ENCODE measurements at places on chromosomes 7 and 10.

DNA sequence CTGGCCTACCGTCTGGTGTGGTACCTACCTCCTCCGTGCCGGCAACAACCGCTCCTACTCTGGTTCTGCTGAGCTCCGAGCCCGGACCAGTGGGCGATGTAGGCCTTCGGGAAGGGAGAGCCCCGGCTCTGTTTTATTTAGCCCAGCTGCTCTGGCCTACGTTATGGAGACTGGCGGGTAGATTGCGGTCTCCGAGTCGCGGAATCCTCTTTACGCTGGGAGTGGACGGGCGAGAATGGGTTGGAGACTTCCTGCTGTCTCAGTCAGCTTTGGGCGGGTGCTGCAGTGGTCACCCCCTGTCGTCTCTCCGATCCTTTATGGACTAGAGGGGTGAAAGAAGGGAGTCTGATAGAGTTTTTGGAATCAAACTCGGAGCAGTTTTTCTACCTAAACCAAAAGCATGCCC, 406 bp downstream of the CBLL1 start:
- no peak for DNase-seq

DNA sequence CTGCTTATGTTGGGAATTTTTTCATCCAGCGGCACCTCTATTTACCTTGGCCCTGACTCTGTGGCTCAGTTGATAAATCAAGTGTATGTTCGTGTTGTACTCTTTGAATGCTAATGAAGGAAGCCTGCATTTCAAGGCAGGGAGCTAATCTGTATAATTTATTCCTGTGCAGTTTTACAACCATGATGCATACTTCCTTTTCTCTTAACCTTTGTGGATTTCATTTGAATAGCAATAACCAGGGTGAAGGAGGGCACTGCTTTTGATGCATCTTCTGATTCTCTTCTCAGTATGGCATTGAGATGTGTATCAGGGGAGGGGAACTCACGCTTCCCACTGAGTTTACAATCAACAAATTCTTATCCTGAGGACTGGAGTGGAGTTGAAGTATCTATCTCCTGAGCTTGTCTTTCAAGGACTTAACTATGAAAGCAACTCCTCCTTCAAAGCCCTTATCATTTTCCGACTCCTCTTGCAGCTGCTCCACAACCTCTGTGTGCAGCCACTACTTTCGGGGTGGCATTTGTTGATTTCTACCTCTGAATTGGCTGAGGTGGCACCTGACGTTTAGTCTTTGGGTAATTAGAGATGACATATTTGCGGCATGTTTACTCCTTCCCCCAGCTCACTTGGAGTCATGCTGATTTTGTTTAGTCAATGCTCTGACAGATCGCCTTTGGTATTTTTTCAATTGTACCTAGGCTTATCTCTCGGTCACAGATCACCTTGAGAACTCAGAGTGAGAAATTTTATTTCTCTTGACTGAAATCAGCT, 275.2 kb downstream of the PHTF2 start:
- DNase-seq: no peak

DNA sequence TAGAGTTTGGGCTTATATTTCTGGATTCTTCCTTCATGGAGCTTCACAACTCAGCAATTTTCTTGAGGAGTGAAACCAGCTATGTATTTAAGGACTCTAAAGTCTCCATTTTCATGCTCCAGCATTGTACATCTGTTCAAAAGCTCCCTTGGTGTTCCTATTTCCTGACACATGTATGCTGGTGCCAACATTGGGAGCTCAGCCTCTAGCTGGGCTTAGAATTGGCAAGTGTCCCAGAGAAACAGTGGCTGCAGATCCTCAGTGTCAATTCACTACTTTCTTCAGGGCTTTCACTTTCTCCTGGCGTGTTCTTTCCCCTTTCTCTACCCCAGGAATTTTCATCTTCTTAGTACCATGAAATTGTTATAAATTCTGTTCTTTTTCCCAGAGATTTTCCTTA, 103.1 kb downstream of the ZNF467 start:
- DNase-seq: peak; percentile 5

DNA sequence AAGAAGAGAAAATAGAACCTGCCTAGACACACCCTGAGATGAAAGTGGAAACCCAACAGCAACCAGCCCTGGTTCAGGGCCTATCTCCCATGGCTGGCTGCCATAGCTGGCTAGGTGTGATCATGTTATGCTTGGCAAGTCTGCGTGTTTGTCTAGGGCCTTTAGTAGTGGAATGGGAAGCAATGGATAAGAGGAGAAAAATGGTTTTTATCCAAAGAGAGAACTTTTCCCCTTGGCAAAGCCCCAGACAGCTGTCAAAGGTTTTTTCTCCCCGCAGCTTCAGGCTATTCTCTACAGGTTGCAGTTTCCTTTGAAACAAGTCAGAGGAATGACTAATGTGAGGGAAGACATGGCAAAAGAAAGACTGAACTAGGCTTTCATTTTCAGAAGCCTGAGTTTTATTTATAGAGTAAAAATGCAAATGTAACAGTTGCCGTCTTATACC, 161.5 kb downstream of the SEMA3D start:
- no peak for DNase-seq

- DNase-seq: no peak
These were observed 4.0 kb downstream of the HOXA5 start for GRCh38 chr7:27139334-27140125.

- peak; percentile 22 for DNase-seq
These were observed 457 bp downstream of the PLOD3 start for GRCh38 chr7:101216860-101217387.

GRCh38 chr7:47785923-47786556, 162.2 kb downstream of the PKD1L1 start:
- DNase-seq: no peak

- DNase-seq: no peak
These were observed 1221.4 kb downstream of the GATA3 start for GRCh38 chr10:9275861-9276260.

GRCh38 chr10:122630526-122630925, 69.1 kb downstream of the C10orf120 start:
- no peak for DNase-seq

- DNase-seq: no peak
These were observed 10.8 kb downstream of the PRPS1L1 start for GRCh38 chr7:18016547-18017444.

- no peak for DNase-seq
These were observed at the start of gene WEE2 for GRCh38 chr7:141708351-141708750. WEE2 (plus strand) TSS chr7:141708353; CDS start chr7:141708759, 406 bp downstream.

GRCh38 chr7:91832493-91833045, 47.9 kb downstream of the MTERF1 start:
- DNase-seq: no peak

DNA sequence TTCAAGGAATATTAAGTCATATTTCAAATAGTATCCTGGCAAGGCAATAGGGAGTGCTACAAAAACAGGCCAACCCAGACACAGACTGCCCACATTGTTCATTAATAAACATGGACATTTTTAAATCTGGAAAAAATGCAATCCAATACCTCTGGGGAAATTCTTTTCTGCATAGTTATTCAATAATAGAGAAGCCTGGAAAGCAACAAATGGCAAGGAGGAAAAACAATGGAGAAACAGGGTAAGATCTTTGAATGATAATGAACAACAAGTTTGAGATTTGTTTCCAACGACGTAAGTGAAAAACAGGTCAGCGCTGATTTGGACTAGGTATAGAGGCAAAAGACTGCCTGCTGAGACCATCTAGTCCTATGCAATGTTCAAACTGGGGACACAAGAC, 44.7 kb upstream of the ZNF800 start:
- no peak for DNase-seq

DNA sequence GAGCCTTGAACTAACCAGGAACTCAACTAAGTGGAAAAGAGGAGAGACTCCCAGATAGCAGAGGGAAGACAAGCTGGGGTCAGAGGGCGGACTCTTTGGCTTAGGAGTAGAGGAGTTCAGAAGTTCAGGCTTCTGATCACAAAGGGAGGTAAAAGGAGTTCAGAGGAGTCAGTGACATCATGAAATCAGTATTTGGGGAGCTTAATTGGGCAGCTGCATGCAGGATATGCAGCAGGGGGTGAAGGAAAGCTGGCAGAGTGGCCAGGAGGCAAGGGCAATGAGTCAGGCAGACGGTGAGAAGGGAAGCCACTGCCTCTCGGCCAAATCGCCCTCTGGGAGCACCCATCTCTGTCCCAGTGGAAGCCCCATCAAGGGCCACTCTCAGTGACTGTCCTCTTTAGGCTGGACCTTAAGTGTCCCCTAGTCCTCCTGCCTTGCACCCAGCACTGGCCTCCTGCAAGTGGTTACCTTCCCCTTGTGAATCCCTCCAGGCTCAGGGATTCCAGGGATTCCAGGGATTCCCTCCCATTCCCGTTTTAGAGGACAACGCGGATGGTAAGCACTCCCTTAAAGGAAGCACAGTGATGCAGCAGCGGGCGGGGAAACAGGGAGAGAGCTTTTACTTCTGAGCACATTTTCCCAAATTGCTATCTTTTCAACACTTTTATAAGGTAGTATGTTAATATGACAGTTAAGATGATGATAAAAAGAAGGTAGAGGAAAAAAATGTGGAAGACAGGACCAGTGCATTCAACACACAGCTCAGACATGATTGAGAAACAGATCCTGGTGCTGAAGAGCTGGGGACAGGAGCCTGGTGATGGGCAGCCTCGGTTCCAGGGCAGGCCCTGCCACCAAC, 72.6 kb downstream of the KCNMA1 start:
- no peak for DNase-seq

GRCh38 chr7:113652501-113652900, 266.3 kb downstream of the PPP1R3A start:
- DNase-seq: no peak

DNA sequence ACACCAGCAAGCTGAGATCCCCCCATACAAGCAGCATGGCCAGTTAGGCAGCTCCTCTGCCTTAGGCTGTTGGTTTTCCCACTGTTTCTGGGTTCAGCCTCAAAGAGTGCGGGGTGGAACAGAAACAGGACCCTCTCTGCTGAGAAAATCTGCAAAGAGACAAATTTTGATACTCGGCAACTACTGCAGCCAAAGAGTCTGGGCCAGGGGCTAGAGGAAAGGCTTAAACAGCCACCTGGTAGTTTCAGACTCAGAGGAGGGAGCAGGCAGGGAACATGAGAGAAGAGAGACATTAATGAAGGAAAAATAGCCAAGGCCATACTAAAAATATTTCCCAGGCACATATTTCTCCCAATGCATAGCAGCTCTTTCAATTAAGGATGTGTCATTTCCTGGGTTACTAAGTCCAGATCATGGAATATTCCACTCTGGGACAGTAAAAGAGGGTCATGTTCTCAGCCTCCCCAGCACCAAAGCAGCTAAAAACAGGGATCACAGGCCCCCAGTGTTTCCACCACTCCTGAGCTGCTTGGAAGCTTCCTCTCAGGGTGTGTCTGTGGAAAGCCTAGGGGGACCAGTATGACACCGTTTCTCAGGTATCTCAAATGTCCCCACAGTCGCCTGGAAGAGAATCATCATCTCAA, 29.8 kb downstream of the PDLIM1 start:
- DNase-seq: no peak

DNA sequence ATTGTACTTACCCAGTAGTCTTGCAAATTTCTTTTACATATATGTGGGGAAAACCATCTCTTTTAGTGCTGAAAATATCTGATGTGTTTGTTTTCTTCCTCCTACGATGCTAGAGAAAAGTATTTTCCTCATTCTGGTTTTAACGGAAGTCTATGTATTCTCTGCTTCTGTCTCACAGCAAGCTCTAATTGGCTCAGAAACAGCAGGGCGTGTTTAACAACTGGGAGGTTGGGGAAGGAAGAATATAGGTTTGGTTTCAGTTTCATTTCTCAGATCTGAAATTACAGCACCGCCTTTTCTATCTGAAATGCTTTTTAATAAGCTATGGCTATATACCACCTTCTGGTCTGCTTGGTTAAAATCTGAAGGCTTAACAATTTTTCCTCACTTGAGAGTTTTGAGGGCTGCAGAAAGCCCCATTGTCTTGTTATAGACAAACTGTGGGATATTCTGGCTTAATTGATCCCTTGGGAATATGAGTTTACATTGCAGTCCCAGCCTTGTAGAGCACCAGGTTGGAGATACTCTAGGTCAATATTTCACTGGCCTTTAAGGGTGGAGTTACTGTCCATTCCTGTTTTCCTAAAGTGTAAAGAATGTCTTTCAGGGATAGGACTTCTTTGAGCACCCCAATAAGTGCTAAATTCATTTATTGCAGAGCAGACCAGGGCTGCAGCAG, at the start of gene SAMD9:
TSS of gene SAMD9 (minus strand) at position 128 of the 679 bp plus-strand sequence. CDS start 11,882 bp downstream, outside the sequence.
- peak; percentile 72 for DNase-seq

DNA sequence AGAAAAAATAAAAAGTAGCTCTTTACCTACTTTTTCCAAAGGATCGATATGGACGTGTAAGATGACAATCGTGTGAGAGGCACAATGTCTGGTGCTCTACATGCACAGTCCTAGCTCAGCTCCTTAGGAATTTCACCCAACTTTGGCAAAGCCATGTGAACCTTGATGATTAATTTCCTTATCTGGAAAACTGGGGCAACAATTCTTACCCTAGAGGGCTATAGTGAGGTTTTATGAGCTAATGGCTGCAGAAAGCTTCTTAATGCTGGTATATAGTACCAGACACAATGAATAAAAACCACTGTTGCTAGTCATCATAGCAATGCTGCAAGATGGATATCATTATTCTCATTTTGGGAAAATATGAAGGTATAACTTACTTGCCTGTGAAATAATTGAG, 202.7 kb downstream of the PARD3 start:
- DNase-seq: no peak

GRCh38 chr7:2713370-2713769, 25.4 kb downstream of the AMZ1 start:
- DNase-seq: peak; percentile 26

DNA sequence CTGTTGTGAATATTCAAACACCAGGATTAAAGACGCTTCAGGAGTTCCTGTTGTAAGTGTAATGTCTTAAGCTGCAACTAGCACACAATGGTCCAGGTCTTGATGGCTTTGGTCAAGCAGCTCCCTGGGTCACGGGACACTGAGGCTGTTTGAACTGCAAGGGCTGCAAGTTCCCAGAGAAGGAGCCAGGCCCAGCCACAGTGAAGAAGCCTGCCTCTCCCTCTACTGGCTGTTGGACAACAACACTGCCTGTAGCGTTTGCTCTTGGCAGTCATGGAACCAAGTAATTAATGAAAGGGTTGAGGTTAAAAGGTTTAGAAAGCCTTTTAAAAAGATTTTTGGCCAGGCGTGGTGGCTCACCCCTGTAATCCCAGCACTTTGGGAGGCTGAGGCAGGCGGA, 31.9 kb upstream of the GUSB start:
- peak; percentile 59 for DNase-seq

DNA sequence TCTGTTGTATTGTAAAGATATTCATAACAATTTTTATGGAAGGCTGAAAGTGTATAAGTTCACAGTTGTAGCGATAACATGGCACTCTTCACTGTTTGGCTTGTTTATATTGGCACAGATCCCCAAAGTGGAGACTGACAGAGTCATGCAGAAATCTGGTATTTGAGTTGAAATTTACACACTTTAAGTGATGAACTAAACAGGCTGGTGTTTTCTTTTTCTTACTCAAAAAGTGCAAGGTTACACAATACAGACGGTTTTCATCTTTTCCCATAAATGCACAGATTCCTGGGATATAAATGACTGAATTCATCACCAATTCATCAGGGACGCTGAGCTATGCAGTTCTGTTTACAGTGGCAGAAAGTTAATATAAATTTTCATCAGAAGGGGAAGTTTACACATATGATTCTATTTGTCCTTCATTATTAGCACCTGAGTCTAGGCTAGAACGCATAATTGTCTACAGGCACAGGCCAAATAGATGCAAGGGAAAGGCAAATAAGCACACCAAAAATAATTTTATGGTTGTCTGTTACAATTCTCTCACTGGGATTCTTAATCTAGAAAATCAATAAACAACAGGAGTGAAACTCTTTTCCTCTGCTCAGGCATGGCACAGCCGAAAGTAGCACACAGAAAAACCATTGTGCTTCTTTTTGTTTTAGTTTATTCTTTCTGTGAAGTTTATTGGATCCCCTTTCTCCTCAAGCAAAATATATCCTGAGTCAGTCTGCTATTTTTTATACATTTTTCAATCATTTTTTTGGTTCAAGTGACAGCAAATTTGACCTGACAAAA, 88.0 kb downstream of the FOXP2 start:
- no peak for DNase-seq

Data from NCI-H82 (cell line).